ENCODE measurements at places on chromosomes 2 and 18.

- DNase-seq: no peak
Measured at GRCh38 chr18:63887424-63887823, at the start of gene SERPINB2. Gene SERPINB2 (plus strand): TSS chr18:63887705. CDS start chr18:63891445, 3,740 bp downstream.

- DNase-seq: no peak
Measured at GRCh38 chr2:197196541-197197180, 113.9 kb downstream of the ANKRD44 start.

DNA sequence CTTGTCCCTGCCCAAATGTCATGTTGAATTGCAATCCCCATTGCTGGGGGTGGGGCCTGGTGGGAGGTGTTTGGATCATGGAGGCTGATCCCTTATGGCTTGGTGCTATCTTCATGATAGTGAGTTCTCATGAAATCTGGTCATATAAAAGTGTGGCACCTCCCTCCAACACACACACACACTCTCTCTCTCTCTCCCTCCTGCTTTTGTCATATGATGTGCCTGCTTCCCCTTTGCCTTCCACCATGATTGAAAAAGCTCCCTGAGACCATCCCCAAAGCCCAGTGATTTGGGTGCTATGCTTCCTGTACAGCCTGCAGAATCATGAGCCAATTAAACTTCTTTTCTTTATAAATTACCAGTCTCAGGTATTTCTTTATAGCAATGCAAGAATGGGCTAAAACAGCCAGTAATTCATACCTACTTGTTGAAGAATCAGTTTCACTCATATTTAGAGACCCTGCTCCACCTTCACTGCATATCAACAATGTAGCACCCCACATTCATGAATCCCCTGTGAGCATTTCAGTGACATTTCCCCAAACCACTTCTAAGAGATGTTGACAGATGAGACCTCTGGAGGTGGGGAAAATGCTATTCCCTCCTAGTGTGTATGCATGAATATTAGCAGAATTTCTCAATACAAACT is 54.8 kb upstream of the STK17B start:
- DNase-seq: no peak

DNA sequence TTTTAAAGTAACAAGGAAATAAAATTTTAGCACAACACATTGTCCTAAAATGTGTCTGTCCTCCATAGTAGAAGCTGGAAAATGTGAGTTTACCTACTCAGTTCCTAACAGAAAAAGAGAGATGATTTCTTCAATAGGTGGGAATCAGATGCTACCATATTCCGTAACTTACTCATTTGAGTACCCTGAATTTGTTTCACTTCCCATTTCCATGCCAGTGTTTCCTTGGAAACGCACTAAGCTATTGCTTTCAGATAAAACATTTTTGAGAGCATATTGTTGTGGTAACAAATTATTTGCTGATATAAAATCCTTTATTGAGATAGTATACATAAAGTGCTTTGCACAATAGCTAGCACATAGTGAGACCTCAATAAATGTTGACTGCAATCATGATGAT is 137.5 kb upstream of the BARD1 start:
- no peak for DNase-seq

DNA sequence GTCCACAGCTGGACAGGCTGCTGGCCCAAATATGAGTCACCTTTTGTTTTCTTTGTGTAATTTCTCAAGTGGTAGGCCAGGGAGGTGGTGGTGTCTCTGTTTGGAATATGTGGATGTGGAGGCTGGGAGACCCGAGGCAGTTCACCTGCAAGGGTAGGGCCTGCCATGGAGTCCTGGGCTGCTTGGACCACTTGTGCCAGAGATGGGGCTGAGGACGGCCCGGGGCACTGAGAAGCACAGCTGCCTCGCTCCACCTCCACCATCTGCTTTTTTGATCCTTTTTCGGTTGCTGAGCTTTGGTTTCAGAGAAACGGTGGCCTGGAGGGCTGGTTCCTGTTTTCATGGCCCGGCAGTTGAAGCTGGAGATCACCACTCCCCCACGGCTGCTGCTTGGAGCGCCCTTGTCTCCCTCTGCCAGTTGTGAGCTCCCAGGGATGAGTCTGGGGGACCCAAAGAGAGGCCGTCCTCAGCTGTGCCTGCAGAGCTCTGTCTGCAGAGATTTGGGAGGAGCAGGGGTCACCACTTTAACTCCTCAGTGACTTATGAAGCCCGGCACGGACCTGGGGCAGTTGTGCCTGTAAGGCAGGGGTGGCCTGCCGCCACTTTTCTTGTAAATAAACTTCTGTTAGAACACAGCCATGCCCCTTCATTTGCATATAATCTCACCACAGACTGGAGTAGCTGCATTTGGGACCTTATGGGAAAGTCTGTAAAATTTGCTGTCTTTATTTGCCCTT is 67.6 kb upstream of the MCFD2 start:
- no peak for DNase-seq

- no peak for DNase-seq
Measured at GRCh38 chr2:108554528-108554927, 20.3 kb downstream of the LIMS1 start.

DNA sequence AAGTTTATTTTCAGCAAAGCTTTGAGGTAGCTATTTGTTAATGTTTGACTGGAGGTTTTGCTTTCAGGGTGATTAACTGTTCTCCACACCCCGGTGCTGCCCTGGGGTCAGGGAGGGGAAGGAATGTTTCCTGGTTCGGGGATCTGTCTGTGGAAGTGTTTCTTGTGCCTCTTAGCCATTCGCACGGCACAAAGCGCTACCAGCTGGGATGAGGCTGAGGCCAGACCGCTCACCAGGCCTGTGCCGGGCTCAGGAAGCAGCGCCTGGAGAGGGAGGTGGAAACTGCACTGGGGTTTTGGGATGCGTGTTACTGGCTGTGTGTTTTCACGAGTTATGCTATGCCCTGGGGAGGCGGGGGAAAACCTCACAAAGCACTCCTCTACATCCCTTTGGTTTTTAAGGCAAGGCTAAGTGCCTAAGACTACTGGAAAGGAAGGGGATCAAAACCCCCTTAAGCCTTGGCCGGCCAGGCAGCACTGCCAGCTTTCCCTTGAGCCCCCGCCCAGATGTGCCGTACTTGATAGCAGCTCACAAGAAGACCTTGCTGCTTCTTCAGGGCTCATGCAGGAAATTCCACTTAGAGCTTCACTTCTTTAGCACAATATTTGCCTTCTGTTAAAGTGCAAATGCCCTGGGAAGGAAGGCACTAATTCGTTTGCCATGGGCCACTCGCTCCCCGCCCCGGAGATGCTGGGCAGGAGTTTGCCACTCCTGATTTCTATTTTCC is 65.7 kb upstream of the CNGA3 start:
- peak; percentile 64 for DNase-seq

DNA sequence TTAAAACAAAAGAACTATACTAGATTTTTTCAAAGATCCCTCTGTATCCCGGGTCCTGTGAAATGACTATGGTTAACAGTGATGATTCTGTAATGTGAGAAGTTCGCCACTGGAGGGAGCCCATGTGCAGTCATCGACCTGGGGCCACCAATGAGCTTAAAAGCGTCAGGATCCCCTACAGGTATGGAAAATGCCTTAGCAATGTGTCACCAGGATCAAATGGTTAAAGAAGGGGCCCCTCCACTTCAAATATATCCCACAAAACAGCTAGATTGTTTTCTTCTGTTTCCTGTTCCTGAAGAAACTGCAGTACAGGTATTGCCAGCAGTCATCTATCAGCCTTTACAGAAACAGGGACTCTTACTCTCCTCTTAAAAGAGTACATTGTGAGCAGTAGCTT is 15.3 kb downstream of the CHRNA1 start:
- peak; percentile 84 for DNase-seq

DNA sequence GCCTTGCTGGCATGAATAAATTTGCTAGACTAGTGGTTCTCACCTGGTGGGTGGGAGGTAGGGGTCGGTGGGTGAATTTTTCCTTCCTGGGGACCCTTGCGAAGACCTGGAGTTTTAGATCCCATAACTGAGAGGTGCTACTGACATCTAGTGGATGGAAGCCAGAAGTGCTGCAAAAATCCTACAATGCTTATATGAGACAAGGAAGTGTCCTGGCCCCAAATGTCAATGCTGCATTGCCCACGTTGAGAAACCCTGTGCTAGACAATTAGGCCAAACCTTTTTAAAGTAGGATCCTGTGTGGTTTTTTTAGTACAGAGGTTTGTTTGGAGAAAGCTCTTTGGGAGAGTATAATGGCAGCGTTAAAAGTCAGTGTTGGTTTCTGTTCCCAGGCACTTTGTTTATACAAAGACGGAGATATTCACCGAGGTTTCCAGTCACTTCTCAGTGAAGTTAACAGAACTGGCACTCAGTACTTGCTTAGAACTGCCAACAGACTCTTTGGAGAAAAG is 9.6 kb downstream of the SERPINB8 start:
- peak; percentile 66 for DNase-seq

DNA sequence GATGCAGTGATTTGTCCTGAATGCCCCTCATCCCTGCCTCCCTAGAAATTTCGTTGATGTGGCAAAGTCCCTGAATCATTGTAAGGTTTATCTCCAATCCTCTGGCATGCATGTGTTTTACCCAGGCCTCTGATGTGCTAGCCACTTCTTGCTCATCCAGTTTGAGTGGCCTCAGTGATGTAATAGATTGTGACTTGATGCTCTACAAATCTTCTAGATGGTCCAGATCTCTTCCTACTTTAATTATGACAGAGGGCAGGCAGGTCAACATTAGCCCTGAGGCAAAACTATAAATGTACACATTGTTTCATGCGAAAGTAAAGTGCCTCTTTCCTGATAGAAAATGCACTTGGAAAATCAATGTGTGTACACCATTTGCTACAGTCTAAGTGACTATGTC is 54.5 kb downstream of the LONRF2 start:
- DNase-seq: no peak

DNA sequence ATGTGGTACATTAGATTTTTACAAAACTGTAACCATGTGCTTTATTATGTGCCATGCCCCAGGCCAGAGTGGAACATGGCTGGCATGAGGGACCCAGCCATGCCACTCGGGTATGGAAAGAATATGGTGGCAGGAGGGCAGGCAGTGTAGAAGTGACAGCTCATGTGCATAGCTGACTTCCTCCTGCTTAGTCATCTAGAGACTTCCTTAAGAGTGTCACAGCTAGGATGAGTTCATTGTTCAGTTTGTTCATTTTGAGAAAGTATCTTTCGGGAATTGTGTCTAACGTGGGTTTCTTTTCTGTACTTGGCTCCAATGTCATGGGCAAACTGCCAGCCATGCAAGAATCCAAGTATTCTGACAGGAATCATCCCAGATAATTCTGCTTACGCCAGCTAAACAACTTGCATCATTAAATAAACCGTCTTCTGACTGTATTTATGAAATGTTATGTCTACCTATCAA is 94.3 kb upstream of the ITGB6 start:
- no peak for DNase-seq

GRCh38 chr2:211690736-211691135 is 847.9 kb downstream of the ERBB4 start:
- DNase-seq: no peak

- no peak for DNase-seq
Measured at GRCh38 chr2:158072361-158072760, 29.3 kb upstream of the UPP2 start.

DNA sequence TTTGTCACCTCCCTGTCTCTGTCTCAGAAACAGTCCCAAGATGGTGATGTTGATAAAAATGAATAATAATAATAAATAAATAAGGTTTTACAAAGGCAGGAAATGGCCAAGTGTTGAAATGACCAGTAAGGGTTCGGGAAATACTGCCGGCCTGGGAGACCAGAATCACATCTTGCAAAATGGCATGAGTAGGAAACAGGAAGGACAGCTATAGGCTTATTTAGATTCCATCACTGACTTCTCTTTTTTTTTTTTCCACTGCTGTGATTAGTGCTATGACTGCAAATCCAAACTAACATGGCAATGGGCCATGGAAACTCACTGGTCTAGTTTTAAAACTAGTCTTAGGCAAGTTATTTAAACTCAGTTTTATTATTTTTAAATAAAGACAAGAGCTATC is 60.6 kb downstream of the SCN1A start:
- no peak for DNase-seq

- peak; percentile 53 for DNase-seq
Measured at GRCh38 chr2:172813314-172813888, 77.8 kb downstream of the RAPGEF4 start.

- peak; percentile 73 for DNase-seq
Measured at GRCh38 chr2:240289701-240290431, 145.6 kb upstream of the GPC1 start.

DNA sequence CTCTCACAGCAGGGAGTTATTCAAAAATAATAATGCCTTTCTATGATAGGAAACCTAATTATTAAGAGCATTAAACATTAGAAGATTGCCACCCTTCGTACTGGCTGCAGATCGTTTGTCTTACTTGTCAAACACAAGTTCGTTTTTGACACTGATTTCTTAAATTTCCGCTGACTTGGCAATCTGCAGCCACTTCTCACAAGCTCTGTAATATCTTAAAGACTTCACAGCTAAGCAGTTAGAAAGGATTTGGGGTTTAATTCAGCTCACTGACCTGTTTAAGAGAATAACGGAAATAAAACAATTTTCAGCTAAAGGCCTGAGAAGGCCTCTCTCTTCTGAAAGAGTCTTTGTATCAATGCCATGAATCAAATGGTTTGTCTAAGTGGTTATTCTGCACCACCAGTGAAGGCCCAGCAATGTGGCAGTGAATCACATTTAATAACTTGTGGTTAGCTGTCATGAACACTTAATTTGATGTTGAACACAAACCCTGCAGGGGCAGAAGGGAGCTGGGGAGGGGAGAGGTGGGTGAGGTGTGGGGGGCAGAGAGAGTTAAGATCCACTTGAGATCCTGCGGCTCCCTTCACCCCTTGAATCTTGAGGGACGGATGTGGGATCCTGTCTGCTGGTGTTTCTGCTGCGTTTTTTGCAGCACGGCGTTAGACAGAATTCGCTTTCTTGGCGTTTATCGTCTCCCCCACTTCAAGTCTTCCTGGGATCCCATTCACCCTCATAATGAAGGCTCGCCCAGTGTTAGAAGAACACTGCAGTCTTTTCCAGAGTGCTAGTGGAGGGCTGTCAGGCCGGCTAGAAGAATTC is 145.4 kb upstream of the SATB2 start:
- DNase-seq: no peak

- peak; percentile 73 for DNase-seq
Measured at GRCh38 chr2:158969715-158970240, 1.3 kb downstream of the TANC1 start.

GRCh38 chr2:116754381-116755101 is 1060.0 kb upstream of the DDX18 start:
- peak; percentile 36 for DNase-seq

- no peak for DNase-seq
Measured at GRCh38 chr2:180291060-180291459, 284.0 kb upstream of the CWC22 start.

DNA sequence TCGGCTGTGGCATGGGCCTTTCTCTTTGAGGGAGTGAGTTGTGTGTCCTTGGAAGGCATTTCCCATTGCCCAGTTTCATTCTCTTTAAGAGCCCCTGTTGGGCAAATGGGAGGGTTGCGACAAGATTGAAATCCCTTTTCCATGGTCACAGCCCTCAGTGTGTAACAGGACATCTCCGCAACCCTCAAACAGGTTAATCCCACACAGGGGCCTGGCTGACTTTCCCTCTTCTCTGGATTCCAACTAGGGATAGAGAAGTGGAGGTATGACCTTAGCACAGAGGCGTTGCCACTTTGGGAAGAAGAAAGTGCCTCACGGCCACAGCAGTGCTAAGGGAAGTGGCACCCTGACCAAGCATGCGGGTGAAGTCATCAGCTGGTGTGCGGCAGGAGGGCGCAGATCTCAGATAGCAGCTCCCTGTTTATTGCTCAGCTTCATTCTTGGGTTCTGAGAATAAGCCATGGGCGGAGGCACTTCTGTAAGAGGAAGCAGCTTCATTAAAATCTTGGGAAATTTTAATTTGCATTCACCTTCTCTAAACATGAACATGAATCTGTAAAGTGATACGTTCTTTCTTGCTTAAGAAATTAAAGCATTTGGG is 256.5 kb downstream of the GBX2 start:
- no peak for DNase-seq

All from kidney (tissue), 22 donors.